ENCODE measurements at places on chromosomes 1 and 21.

DNA sequence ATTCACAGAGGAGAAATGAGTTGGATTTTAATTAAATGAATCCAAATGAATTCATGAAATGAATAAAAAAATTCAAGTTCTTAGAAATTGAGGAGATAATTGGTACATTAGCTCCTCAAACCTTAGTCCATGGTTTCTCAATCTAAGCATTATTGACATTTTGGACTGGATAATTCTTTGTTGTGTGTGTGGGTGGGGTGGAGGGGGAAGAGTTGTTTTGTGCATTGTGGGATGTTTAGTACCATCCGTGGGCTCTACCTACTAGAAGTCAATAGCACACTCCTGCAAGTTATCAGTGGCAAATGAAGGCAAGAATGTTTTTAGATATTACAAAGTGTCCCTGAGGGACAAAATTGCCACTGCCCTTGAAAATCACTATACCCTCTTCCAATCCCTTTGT, 431.9 kb downstream of the PLPP3 start:
- no peak for DNase-seq

DNA sequence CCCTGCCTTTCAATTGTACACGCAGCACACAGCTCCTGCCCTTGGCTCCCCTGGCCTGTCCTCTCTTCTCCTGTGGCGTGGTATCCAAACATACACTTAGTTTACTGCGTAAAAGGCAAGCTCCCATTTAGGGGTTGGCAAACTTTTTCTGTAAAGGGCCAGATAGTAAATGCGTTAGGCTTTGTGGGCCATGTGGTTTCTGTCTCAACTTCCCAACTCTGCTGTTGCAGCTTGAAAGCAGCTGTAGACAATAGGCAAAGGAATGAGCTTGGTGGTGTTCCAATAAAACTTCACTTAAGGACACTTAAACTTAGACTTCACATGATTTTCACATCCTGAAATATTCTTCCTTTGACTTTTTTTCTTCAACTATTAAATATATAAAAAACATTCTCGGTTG, 63.3 kb downstream of the RHOU start:
- DNase-seq: peak; percentile 31

DNA sequence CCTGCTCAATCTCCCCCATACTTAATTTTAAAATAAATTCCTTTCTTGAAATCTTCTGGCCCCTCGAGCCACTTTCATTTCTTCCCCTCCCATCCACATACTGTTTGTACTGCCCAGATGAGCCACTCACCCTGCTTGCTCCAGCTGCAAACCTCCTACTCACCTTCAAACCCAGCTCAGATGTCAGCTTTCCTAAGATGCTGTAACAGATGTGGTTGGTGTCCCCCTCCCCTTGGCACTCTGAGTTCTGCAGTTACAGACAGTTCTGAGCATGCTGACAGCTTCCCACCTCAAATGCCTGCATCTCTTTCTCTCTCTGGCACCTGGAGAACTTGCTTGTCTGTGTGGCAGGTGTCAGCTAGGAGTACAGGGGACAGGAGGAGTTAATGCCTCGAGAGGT, 106.7 kb downstream of the PTPRU start:
- DNase-seq: no peak

- no peak for DNase-seq
Observed at GRCh38 chr1:237171454-237172117, 129.6 kb downstream of the RYR2 start.

Data from femur (tissue), 1 donor.